ENCODE measurements at places on chromosomes 1 and 21.

DNA sequence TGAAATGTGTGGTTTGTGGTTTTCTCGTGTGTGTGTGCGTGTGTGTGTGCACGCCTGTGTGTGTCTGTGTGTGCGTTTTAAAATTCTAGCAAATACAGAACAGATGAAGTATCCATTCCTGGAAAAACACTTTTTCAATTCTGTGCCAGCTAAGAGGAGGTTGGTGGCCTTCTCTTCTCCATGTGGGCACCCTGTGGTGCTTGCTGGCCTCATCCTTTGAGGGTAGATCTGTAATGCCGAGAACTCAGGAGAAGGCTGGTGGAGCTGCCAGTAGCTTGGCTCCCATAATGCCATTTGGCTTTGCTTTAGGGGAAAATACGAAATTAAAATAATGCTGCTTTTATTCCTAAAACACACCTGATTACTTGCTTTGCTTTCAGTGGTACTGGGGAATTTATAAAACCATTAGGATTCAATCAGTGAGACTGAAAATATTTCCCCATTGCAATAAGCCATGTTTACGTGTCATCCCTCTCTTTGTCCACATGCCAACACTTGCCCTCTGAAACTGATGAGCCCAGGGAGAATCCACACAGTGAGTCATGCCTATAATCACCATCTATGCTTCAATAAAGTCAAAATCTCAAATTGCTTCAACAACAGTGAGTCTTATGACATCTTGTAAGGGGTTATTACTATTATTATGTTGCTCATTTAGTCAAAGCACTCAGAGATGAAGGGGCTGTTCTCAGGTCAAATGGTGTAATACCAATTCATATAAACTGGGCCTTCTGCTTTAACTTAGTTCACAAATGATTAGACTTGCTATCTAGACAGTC lies 39.2 kb downstream of the ABCA4 start:
- DNase-seq: no peak

DNA sequence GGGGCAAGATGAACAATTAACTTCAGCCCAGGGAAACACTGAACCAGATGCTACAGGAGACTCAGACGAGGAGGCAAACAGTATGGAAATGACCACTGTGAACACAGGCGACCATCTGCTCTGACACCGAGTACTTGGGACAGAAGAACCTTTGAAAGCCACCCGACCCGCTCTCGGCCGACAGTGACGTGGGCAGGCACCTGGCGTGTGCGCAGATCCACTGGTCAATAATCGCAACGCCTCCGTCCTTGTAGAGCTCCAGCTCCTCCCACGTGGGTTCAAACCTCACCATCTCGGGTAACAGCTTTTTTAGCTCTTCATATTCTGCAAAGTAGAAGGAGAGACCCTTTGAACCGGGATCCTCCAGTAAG lies 20.3 kb downstream of the POFUT2 start:
- no peak for DNase-seq

- no peak for DNase-seq
Observed at GRCh38 chr1:177309880-177310279, 139.1 kb downstream of the BRINP2 start.

DNA sequence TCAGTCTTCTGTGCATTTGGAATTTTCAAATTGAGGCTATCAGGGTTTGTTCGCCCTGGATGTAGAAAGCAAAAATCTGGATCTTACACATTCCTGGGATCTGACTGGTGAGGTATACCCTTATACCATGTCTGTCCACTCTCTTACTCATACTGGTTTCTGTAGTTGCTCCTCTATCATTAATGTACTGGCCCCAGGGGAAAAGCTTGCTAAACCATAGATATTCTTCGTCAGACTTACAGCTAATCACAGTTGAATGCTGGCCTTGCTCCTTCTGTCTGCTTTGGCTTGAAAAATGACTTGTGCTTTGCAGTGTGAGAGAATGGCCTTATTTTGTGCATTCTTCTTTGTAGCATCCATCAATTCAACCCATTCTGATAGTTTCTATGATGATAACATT lies 30.5 kb downstream of the TBCE start:
- no peak for DNase-seq

DNA sequence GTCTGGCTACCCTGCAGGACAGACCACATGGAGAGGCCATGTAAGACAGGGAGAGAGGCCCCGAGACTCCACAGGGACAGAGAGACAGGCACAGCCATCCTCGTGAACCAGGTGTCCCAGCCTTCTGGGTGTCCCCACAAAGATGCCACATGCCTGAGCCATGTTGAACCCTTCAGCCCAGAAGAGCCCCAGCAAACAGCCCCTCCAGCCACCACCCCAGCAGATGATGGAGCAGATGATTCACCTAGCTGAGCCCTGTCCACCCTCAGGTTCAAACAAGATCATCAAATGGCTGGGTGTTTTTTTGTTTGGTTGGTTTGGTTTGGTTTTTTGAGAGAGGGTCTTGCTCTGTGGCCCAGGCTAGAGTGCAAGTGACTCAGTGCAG lies 78.7 kb downstream of the DHRS3 start:
- DNase-seq: no peak
